Stimulated activated CD4-positive, alpha-beta T cell treated with anti-CD3 and anti-CD28 coated beads, Interleukin-2, amount 100 ng/mL, for 4 hours (primary cell): ENCODE measurements at places on chromosomes 1 and 21.

DNA sequence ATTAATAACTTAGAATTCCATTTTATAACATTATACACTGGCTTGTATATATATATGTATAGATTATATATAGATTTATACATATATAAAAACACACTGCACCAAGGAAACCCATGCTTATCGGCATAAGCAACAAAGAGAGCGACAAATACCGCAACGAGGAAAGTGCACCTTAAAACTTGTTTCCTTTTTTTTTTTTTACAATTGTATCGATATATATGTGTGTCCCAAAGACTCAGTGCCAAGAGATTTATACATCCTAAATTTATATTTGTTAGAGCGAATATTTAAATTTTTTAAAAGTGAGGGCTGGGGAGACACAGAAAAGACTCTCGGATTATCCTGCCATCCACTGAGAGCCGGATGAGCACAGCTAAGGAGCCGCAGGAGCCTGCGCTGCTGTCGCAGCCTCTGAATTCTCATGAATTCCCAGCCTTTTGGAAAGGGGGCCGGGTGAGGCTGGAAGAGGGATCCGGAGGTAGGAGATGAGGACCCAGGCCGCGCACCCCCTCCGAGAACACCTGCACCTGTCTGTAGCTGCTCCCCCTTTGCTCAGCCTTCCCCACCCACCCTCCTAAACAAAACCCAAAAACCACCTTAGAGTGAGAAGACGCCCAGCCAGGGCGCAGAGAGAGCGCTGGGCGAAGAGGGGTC lies 5.2 kb downstream of the DMRTA2 start:
- DNase-seq = no peak

GRCh38 chr1:89603651-89604413 lies 29.1 kb upstream of the LRRC8C start:
- DNase-seq = peak; percentile 60

DNA sequence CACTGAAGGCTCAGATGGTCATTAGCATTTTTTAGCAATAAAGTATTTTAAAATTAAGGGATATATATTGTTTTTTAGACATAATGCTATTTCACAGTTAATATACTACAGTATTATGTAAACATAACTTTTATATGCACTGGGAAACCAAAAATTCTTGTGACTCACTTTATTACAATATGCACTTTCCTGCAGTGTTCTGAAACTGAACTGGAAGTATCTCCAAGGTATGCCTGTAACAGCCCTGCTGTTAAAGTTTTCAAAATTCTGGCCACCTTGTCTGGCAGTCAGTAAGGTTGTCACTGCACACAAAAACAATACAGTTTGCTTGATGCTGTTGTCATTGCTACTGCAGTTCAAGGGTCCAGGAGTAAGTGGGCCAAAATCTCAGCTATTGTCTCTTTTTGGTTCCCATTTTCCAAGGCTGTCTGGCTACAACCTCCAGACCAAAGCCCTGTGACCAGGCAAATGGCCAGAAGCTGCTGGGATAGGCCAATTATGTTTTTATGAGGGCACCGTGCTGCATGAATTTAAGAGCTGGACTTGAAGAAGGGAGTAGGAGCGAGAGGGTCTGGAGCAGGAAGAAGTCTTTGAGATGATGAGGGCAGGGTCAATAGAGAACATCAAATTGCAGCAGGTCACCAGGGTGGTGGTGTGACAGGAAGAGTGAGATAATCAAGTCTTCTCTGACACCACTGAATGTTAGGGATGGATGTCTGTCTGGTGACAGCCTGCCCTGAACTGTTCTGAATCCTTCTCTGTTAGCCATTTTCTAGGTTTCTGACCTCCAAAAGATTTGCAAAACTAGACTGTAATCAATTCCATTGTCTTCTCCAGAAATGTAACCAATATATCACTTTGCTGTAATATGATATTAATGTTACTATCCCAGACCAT lies 82.3 kb upstream of the CACHD1 start:
- DNase-seq = no peak

DNA sequence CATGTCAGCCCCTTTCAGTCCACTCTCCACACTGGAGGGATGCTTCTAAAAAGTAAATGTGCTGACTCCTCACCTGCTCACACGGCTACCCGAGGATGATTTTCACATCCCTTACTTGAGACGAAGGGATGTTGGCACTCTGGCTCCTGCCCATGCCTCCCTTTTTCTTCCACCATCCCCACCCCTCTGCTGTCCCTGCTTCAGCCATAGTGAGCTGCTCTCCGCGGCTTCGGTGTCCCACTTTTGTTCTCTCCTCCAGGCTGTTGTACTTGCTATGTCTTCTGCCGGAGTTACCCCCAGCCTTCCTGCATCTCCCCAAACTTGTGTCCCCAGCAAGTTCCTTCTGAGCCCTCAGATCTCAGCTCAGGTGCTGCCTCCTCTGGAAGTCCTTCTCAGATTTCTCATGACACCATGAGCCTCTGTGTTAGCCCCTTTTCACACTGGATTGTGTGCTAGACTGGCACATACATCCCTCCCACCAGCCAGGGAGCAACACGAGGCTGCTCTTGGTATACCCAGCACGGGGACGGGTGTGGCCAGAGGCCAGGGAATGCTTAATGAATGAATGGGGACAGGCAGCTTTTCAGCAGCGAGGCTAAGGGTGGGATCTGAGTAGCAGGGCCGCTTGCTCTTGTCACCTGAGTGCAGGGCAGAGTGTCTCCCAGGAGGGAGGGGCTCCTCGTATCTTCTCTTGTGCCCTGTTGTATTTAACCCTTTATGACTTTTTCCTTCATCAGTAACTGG lies 1.3 kb downstream of the ACOT11 start:
- DNase-seq = no peak

GRCh38 chr1:4172644-4173599 lies 272.9 kb upstream of the C1orf174 start:
- DNase-seq = no peak

GRCh38 chr1:44812822-44813543 lies 4.7 kb downstream of the BTBD19 start:
- DNase-seq = no peak

- peak; percentile 72 for DNase-seq
Observed at GRCh38 chr1:43227143-43227764, 42.5 kb upstream of the TMEM125 start.

DNA sequence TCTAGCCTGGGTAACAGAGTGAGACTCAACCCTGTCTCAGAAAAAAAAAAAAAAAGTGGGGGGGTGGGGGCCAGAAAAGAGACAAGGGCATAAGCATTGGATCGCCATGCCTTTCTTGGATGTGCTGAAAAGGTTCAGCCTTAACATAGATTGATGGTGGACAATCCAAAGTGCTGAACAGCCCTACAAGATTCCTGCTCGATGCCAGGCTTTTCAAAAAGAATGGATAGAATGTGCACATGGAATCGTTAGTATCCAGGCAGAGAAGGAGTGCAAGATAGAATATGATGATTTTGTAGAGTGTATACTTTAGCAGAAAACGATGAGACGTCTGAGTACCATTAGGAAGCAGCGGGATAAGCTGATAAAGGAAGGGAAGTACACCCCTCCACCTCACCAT lies 10.9 kb upstream of the COA7 start:
- no peak for DNase-seq

- no peak for DNase-seq
Observed at GRCh38 chr1:24528744-24529143, 26.1 kb downstream of the RCAN3 start.

GRCh38 chr1:6075748-6076147 lies 30.1 kb downstream of the KCNAB2 start:
- no peak for DNase-seq

DNA sequence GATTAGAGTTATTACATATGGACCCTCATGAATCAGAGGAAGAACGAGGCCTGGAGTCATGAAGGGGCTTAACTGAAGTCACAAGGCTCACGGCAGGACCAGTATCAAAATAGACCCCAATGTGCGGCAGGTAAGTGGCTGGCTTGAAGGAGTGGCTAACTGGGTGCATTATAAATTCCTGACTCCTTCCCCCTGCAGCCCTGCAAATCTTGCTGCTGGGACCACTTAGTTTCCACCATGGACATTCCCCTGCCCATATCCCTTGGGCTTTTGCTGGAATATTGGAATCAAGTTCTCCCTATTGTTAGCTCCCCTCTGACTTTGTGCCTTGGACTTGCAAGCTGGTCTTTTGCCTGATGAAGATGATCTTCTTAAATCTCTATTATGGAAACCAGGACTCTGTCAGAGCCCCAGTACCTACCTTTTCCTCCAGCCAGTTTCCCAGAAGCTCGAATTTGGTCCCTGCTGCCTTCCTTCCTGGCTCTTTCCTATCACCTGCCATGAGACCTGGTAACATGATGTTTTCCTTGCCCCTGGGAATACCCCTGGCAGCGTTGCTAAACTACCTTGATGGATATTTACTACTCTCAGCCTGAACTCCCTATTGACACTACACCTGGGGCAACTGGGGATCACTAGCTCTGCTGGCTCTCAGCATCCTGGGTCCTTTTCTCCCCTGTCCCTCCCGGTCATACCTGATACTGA lies 156.0 kb upstream of the JUN start:
- no peak for DNase-seq

GRCh38 chr1:210003501-210003900 lies 65.5 kb downstream of the SYT14 start:
- no peak for DNase-seq

- DNase-seq = no peak
Observed at GRCh38 chr1:24369199-24369598, 44.4 kb downstream of the STPG1 start.

DNA sequence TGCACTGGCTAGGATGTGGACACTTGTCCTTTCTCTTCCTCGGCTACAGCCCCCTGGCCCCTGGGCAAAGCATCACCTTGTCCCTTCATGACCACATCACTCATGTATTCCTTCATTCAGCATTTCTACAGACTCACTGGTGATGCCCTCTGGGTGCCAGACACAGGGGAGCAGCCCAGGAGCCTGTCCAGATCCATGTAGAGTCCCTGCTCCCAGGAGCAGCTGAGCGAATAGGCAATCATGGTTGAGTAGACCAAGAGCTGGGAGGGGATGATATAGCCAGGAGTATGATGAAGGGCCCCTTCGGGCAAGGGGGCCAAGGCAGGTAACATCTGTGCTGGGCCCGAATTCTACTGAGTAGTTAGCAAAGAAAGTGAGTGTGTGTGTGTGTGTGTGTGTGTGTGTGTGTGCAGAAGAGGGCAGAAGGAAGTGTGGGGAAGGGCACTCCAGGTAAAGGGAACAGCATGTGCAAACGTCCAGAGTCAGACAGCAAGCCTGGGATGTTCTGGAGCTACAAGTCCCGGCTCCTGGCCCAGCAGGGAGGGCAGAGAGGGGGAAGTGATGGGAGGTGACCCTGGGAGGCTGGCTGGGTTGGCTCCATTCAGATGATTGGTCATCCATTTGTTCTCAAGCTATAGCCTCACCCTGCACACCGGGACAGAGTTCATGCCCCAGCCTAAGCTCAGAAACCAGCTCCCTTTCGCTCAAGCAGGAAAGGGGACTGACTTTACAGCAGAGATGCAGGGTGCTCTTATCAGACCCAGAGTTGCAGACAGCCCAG lies 21.0 kb upstream of the PIK3CD start:
- DNase-seq = no peak

GRCh38 chr21:37210799-37211198 lies 56.3 kb downstream of the VPS26C start:
- DNase-seq = no peak

DNA sequence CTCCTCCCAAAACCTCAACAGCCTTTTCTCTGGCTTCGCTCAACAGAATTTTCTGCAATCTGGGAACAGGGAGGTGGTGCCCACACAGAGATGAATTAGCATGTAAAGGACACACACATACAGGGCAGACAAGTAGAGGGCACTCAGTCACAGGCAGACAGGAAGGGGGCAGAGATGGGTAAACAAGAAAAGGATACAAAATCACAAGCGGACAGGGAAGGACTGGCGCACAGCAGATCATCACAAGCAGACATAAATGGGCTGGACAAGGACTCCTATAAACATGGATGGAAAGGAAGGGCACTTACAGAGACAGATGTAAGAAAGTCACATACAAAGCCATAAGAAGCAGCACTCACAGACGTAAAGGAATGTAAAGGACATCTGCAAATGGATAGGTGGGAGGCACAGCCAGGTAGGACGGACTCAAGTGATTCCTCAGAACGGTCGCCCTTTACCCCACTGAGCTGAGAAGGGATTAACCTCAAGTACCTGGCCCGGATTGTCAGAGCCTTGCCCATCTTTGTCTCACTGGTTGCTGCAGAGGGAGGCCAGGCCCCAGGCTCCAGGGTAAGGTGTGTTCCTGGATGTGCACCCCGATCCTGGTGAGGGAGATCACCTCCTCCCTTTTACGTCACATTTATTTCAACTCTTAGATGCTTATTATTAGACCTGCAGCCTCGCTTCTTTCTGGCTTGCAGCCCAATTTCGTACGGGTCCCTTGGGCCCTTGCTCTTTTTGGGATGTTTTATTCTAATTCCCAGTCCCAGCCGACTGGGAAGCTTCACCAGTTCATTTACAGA lies 836 bp upstream of the PRCC start:
- no peak for DNase-seq

DNA sequence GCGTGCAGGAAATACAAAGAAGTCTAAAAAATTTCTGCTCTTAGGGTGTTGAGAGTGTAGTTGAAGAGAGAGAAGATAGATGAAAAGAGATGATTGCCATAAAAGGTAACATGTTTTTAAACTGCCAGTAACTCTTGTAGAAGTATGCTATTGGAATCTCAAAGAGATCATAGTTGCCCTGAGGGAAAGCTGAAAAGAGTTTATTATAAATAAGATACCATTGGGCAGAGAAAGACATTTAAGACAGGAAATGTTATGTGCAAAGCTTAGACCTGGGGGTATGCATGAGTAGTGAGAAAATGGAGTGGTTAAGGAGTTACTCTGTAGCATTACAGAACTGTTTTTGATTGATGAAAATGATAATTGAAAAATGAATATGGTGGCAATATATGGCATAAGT lies 17.6 kb downstream of the GABPA start:
- DNase-seq = no peak

GRCh38 chr1:246096356-246096755 lies 410.7 kb downstream of the SMYD3 start:
- no peak for DNase-seq

DNA sequence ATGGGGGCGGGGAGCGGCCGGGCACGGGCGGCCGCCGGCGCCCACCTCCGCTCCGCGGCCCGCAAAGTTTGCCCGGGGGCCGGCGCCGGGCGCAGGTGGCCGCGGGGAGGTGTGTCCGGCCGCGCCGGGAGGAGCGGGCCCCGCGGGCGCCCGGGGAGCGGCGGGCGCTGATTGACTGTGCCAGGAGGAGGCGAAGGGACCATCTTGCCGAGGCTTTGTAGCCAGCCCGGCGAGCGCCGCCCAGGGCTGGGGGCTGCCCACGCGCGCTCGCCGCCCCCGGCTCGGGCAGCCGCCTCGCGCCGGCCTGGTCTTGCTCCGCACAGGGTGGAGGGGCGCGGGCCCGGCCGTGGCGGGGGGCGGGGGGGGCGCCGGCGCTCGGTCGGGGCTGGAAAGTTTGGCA lies 432 bp downstream of the EPHB2 start:
- no peak for DNase-seq

DNA sequence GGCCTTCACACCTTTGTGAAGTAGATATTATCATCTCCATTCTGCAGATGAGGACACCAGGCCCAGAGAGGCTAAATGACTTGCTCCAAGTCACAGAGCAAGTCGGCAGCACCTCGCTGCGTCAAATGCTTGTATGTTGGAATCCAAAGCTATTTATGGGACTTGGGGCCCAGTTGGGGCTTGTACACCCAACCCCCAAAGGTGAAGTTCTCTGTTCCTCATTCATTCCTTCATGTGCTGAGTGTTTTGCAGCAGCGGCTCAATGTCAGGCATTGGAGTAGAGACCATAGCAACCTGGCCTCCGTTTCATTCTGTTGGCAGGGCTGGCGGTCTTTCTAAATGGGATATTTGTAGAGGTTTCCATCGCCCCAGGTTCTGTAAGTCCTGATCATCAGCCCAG lies 113.4 kb upstream of the SLC25A33 start:
- DNase-seq = no peak
